ENCODE measurements at places on chromosomes 6 and 20. TPM values are rescaled to one million over a fixed set of nuclear protein-coding genes. Genes with fewer than 3 reads are reported as not detected.

GRCh38 chr20:6707321-6707831, 60.1 kb upstream of the BMP2 start:
- H3K36me3 ChIP-seq, result no peaks in the 10 kb centered on the region
- H3K4me3 ChIP-seq, result no peak overlapping the region
- no peaks in the 10 kb centered on the region for H3K4me1 ChIP-seq

GRCh38 chr6:110270165-110270564, 88.0 kb downstream of the METTL24 start:
- DNase-seq, result no peak
- H3K4me1 ChIP-seq, result no peaks in the 10 kb centered on the region
- H3K36me3 ChIP-seq, result no peaks in the 10 kb centered on the region
- no peaks in the 10 kb centered on the region for H3K27me3 ChIP-seq
- H3K27ac ChIP-seq, result no peak overlapping the region
- H3K4me3 ChIP-seq, result no peak overlapping the region

DNA sequence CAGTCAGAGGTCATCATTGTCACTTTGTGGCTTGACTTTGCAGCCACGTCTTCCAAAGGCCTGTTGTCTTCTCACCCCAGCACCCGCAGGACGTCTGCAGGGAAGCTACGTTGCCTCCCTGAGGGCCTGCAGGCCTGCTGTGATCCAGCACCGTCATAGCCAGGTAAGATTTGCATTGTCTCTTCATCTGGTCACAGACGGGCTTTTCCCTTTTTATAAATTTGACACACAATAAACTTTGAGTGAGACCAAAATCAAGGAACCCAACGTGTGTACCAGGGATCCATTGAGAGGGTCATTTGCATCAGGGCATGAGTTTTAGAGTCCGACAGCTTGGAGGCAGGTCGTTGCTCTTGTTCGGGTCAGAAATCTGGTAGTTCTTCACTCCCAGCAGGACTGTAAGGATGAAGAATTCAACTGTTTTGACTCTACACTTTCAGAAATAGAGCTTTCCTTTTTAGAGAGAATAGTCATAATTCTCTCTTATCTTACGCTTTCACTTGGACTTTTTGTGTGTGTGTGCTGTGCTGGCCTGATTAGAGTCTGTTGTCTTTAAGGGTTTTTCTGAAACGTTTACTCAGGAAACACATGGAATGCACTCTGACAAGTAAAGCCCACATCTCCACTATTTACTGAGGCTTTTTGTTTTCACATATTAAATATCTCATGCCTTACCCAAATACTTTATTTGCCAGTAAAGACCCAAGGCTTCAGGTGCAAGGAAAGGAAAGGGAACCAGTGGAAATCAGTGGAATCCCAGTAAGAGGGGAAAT, 177.2 kb upstream of the TAB2 start:
- H3K36me3 ChIP-seq, result peaks cover 40% of the 10 kb centered on the region
- peak overlapping the region; percentile 99 for H3K27ac ChIP-seq
- H3K27me3 ChIP-seq, result no peaks in the 10 kb centered on the region
- H3K4me1 ChIP-seq, result peaks cover 35% of the 10 kb centered on the region
- peak; percentile 66 for DNase-seq
- H3K4me3 ChIP-seq, result peak overlapping the region; percentile 75

DNA sequence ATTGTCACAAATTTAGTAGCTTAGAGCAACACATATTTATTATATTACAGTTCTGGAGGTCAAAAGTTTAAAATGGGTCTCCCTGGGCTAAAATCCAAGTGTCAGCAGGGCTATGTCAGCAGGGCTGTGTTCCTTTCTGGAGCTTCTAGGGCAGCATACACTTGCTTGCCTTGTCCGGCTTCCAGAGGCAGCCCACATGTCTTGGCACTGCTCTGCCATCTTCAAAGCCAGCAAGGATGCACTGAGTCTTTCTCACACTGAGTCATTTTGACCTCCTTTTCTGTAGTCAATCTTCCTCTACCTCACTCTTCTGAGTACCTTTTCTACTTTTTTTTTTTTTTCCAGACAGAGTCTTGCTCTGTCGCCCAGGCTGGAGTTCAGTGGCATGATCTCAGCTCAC, 39.0 kb downstream of the ADGRF4 start:
- H3K27me3 ChIP-seq, result peaks cover 10% of the 10 kb centered on the region
- no peaks in the 10 kb centered on the region for H3K36me3 ChIP-seq

DNA sequence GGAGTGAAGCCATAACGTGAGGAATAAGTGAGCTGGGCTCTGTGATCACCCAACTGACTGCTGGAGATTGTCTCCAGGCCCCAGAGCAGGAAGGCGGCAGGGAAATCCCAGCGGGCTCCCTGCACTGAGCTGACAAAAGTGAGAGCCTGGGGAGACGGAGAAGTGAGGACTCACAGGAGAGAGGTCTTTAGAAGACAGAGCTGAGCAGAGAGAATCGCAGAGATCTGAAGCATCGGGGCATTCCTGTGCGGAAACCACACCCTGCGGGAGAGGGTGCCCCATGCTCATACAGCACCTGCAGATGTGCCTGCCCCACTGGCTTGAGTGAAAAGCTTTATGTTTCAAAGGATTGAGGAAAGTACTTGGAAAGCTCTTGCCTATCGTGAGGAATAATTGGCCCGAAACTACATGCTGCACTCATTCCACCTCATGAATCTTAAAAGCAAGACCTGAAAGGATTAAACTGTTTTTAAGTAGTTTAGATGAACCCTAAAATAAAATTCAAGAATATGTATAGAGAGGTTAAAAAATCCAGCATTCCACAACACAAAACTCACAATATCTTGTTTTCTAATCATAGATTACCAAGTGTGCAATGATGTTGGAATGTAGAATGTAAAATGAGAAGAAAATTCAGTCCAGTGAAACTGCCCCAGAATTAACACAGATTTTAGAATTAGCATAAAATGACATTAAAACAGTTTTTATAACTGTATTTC, 17.7 kb upstream of the THBS2 start:
- no peak for DNase-seq
- no peaks in the 10 kb centered on the region for H3K36me3 ChIP-seq
- H3K4me3 ChIP-seq, result no peak overlapping the region
- no peak overlapping the region for H3K27ac ChIP-seq

GRCh38 chr6:159654483-159655098, 38.5 kb downstream of the SOD2 start:
- H3K36me3 ChIP-seq, result peaks cover 6% of the 10 kb centered on the region
- no peaks in the 10 kb centered on the region for H3K4me1 ChIP-seq
- no peak overlapping the region for H3K4me3 ChIP-seq
- H3K27me3 ChIP-seq, result no peaks in the 10 kb centered on the region
- no peak overlapping the region for H3K27ac ChIP-seq
- DNase-seq, result no peak

- no peaks in the 10 kb centered on the region for H3K36me3 ChIP-seq
- no peak for DNase-seq
- H3K4me3 ChIP-seq, result no peak overlapping the region
- H3K27me3 ChIP-seq, result no peaks in the 10 kb centered on the region
- no peak overlapping the region for H3K27ac ChIP-seq
These were observed 205.3 kb downstream of the TENT5A start for GRCh38 chr6:81547149-81547548.

DNA sequence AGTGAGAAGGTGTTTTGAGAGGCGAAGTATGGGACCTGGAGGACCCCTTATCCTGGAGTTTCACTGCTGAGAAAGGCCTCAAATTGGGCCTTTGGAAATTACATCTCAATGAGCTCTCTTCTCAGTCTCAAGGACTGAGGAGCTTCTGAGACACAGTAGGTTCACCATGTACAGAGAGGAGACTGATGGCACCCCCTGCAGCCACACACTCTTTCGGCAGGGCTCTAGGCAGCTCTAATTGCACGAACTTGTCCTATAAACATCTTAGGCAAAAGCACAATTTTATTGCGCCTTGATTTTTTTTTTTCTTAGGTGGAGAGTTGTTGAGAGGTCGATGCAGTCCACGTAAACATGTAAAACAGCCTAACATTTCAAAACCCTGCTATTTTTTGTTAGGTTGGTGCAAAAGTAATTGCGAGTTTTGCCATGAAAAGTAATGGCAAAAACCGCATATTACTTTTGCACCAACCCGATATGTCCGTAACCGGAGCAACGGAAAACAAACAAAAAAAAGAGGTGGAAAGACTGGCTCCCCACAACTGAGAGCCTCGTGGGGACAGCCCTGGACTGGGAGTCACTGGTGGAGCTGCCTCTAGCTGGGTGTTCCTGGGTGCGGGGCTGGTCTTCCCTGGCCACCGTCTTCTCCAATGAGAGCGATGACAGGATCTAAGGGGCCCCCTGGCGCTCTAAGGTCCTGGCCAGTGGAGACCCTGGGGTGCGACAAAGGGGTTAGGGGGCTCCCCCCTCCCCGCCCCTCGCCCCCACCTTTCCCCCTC, 84.0 kb upstream of the EYA2 start:
- H3K4me3 ChIP-seq, result no peak overlapping the region
- no peaks in the 10 kb centered on the region for H3K36me3 ChIP-seq

- no peak for DNase-seq
- no peak overlapping the region for H3K4me3 ChIP-seq
- peaks cover 2% of the 10 kb centered on the region for H3K36me3 ChIP-seq
- no peaks in the 10 kb centered on the region for H3K27me3 ChIP-seq
These were observed 41.3 kb downstream of the SESN1 start for GRCh38 chr6:109053336-109053735.

DNA sequence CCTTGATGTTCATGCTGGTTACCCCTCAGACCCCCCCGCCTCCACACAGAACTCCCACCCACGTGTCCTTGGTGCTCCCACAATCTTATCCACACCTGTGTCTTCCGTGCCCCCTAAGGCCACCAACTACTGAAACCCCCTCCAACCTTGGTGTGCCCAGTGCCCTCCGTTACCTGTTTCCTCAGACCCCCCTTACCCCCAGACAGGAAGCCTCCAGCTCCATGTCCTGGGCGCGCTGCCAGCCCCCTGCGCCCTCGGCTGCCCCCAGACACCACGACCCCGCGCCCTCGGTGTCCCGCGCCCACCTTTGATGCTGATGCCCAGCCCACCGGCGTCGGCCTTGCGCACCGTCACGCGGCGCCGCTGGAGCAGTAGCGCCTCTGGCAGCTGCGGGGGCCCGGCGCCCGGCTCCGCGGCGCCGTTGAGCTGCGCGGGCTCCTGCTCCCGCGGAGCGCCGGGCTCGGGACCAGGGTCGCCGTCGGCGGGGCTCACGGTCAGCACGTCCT, 504 bp downstream of the SNTA1 start:
- H3K4me3 ChIP-seq, result peak overlapping the region; percentile 77
- H3K27me3 ChIP-seq, result no peaks in the 10 kb centered on the region
- no peaks in the 10 kb centered on the region for H3K36me3 ChIP-seq
- H3K27ac ChIP-seq, result no peak overlapping the region

- no peak for DNase-seq
- no peak overlapping the region for H3K27ac ChIP-seq
- H3K27me3 ChIP-seq, result no peaks in the 10 kb centered on the region
- H3K4me3 ChIP-seq, result no peak overlapping the region
- H3K36me3 ChIP-seq, result peaks cover 2% of the 10 kb centered on the region
These were observed 312.3 kb downstream of the KIF16B start for GRCh38 chr20:16260911-16261310.

DNA sequence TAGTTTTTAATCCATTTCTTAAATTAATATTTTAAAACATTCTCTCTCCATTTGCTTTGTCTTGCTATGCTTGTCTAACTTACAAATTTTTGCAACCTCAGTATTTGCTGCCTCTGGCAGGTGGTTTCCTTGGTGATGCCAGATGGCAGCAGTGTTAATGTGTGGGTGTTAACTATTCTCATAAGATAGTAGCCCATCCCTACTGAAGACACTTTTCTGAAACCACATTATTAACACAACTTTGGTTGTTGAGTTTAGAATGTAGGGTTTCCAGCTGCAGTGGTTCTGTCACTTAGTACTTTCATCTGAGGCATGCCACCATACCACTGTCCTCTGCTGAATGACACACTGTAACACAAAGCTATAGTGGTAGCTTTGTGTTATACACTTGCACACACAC, 75.1 kb downstream of the MYO6 start:
- H3K27me3 ChIP-seq, result peaks cover 9% of the 10 kb centered on the region
- no peak overlapping the region for H3K27ac ChIP-seq
- no peak overlapping the region for H3K4me3 ChIP-seq
- DNase-seq, result no peak

- no peak for DNase-seq
- no peaks in the 10 kb centered on the region for H3K4me1 ChIP-seq
- no peak overlapping the region for H3K4me3 ChIP-seq
These were observed 215.0 kb upstream of the HSF2 start for GRCh38 chr6:122184401-122184827.

- DNase-seq, result no peak
- H3K4me3 ChIP-seq, result no peak overlapping the region
- no peaks in the 10 kb centered on the region for H3K4me1 ChIP-seq
- H3K36me3 ChIP-seq, result no peaks in the 10 kb centered on the region
- no peaks in the 10 kb centered on the region for H3K27me3 ChIP-seq
These were observed 106.8 kb upstream of the CBLN4 start for GRCh38 chr20:56111961-56112730.

DNA sequence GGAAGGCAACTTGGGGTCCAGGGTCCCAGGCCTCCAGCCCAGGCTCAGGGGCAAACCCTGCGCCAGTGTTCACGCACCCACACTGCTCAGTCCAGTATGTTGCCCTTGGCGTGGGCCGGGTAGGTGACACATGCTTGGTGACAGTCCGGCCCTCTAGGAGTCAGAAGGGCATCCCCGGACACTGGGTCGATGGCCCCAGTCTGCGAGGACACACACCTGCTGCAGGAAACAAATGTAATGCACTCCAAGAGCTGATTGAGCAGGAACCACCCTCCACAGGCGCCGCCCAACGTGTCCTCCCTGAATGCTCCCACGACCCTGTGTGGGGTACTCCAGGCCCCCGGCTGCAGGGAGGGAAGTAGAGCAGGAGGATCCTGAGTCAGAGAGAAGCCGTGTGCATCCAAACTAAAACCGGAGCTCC, 160.7 kb downstream of the DLL1 start:
- no peak overlapping the region for H3K27ac ChIP-seq
- no peaks in the 10 kb centered on the region for H3K36me3 ChIP-seq
- H3K4me3 ChIP-seq, result no peak overlapping the region
- DNase-seq, result no peak
- no peaks in the 10 kb centered on the region for H3K4me1 ChIP-seq
- H3K27me3 ChIP-seq, result no peaks in the 10 kb centered on the region

GRCh38 chr20:61699495-61700374, 365.9 kb downstream of the TAF4 start:
- H3K4me3 ChIP-seq, result no peak overlapping the region
- H3K36me3 ChIP-seq, result no peaks in the 10 kb centered on the region
- H3K27me3 ChIP-seq, result peaks cover 3% of the 10 kb centered on the region
- H3K4me1 ChIP-seq, result no peaks in the 10 kb centered on the region
- H3K27ac ChIP-seq, result no peak overlapping the region
- DNase-seq, result no peak

- H3K36me3 ChIP-seq, result no peaks in the 10 kb centered on the region
- H3K4me3 ChIP-seq, result no peak overlapping the region
- DNase-seq, result no peak
- peaks cover 6% of the 10 kb centered on the region for H3K4me1 ChIP-seq
- H3K27ac ChIP-seq, result no peak overlapping the region
- H3K27me3 ChIP-seq, result no peaks in the 10 kb centered on the region
These were observed 136.0 kb upstream of the TOP1 start for GRCh38 chr20:40892642-40893041.

Gene LZTS3
- total RNA-seq, result 1.6 TPM

Gene MRPL18
- total RNA-seq, result 108 TPM

Gene RNF144B
- total RNA-seq, result 2.1 TPM

Gene DUSP15
- total RNA-seq, result not detected

Gene TOX2
- 0.45 TPM for total RNA-seq

Gene TNNC2
- not detected for total RNA-seq

All from activated naive CD8-positive, alpha-beta T cell treated with anti-CD3 and anti-CD28 coated beads for 36 hours (primary cell).